ENCODE measurements at places on chromosomes 5 and 9. TPM values are rescaled to one million over a fixed set of nuclear protein-coding genes. Genes with fewer than 3 reads are reported as not detected.

Gene PTGER4
- 1.4 TPM for polyA plus RNA-seq

Gene LPCAT1
- 6.3 TPM for polyA plus RNA-seq

Gene FOXD4L3
- not detected for polyA plus RNA-seq

Gene C5orf58
- polyA plus RNA-seq, result not detected

Gene LEAP2
- 0.73 TPM for polyA plus RNA-seq

Gene MSMP
- 0.06 TPM for polyA plus RNA-seq

Gene CARD9
- polyA plus RNA-seq, result 1.8 TPM

Gene DIPK1B
- 2.5 TPM for polyA plus RNA-seq

Gene BBLN
- polyA plus RNA-seq, result 77.5 TPM

Gene PHF24
- polyA plus RNA-seq, result 0.04 TPM

Gene TEK
- polyA plus RNA-seq, result 0.55 TPM

Gene MAMDC2
- polyA plus RNA-seq, result 3.3 TPM

Gene LPAR1
- 5.2 TPM for polyA plus RNA-seq

Gene PCDHAC2
- 0.02 TPM for polyA plus RNA-seq

Gene SLC6A3
- polyA plus RNA-seq, result not detected

Gene TIMD4
- not detected for polyA plus RNA-seq

Gene CRHBP
- polyA plus RNA-seq, result 0.19 TPM

Gene ACTL7B
- 0.02 TPM for polyA plus RNA-seq

Gene PPIC
- 28.0 TPM for polyA plus RNA-seq

Data from esophagus (tissue), 2 donors.